PC-3 (cell line): ENCODE measurements at places on chromosomes 7 and 10. TPM values are rescaled to one million over a fixed set of nuclear protein-coding genes. Genes with fewer than 3 reads are reported as not detected.

GRCh38 chr7:44077681-44078091, 4.6 kb downstream of the POLM start:
- DNase-seq, result no peak

- no peak for DNase-seq
Observed at GRCh38 chr7:94169682-94170081, 165.5 kb upstream of the BET1 start.

NPC1L1 gene
- total RNA-seq, result 0.04 TPM in 1 of 2 replicates, not detected in the other

- peak; percentile 73 for DNase-seq
Observed at GRCh38 chr10:24920907-24921881, 31.2 kb downstream of the PRTFDC1 start.

GRCh38 chr10:65335311-65335710, 1590.5 kb upstream of the LRRTM3 start:
- no peak for DNase-seq

GRCh38 chr7:157554393-157555238, 217.8 kb downstream of the DNAJB6 start:
- DNase-seq, result no peak

ADARB2 gene
- not detected in 2 replicates for total RNA-seq

GRCh38 chr10:95309958-95310357, 19.2 kb upstream of the PDLIM1 start:
- no peak for DNase-seq

DNA sequence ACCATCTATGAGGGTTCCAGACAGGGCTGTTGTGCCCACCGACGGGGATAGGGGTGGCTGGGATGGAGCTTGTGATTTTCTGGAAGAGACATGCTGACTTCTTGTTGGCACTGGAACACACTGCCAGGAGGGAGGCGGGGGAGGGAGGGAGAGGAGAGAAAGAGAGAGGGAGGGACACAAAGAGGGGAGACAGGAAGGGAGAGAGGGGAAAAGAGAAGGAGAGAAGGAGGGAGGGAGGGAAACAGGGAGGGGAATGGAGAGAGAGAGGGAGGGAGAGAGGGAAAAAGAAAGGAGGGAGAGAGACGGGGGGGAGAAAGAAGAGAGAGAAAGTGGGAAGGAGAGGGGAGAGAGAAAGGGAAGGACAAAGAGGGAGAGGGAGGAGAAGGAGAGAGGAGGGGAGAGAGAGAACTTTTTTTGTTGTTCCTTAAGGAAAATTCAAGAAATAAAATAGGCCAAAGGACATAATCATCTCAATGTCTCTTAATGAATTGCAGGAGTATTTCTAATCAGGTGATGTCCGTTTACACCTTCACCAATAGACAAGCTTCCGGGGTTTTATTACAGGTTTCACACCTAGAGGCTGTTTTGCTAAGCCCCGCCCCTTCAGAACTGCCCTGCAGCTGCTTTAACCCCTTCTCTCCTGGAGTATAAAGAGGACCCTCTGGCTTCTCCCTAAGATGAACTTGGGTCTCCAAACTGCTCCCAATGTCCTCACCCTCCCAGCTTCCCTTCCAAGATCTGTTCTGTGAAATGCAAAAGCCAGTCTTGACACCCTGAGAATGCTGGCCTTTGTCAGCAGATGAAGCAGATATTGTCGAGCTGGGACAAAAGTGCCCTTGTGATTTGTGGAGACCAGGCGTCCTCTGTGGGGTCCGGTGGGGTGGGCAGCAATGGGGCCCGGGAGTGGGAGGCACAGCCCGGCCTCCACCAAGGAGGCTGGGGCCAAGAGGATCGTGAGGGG, 82.0 kb upstream of the GTF2IRD1 start:
- DNase-seq, result no peak

SPAG6 gene
- 0.04 and 0.12 TPM in 2 replicates for total RNA-seq

DNA sequence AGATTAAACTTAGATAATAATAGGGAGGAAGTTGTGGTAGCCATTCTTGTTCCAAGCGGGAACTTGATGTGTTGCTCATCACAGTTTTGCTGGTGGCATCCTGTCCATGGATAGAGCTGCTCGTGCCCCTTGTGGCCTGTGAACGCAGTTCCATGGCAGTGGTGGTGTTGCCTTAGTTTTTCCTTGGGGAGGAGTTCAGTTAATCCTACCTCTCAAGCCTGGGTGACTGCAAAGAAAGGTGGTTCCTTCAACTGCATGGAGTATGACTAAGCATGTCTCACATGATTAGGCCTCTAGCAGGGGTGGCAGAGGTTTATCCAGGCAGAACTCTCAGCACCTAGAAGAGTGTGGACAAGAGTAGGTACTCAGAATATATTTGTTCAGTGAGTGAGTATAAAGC, 99.7 kb downstream of the MAPK8 start:
- DNase-seq, result peak; percentile 65

ACTL6B gene
- total RNA-seq, result not detected in 2 replicates

GRCh38 chr10:94108200-94108599, 114.5 kb downstream of the PLCE1 start:
- peak; percentile 63 for DNase-seq

- peak; percentile 82 for DNase-seq
Observed at GRCh38 chr7:16411391-16411790, 9.9 kb downstream of the CRPPA start.

- DNase-seq, result peak; percentile 41
Observed at GRCh38 chr10:122374859-122375678, 561 bp downstream of the PLEKHA1 start.

DNA sequence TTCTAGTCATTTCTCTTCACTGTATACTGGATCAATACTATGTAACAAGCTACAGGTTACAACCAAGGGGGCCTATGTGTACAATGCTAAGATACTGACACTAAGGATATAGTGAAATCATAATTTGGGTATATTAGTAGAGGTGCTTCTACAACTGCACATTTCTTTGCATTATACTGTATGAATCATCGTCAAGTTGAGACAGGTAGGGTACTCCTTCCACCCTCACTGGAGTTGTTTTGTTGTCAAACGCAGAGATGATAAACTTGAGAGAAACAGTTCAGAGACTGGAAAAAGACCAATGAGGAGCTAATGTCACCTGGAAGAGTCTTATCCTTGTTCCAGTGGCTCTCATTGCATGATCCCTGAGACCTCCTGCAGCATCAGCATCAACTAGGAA, 208.2 kb upstream of the PRPS1L1 start:
- no peak for DNase-seq

DNA sequence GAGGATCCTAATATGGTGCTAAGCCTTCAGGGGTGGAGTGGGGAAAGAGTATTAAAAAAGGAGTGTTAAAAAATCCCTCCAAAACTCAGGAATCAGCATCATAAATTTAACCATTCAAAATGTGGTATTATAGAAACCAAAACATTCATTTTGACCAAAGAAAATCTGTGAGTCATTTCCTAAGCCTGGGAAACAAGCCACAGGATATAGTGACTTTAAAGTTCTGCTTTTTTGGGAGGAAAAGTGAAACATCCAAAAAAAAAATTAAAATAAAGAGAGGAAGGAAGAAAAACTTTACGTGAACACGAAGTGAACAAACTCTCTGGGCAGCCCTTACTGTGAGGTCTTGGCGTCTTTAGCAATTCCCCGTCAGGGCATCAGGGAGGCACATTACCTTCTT, 74.0 kb upstream of the GSDME start:
- peak; percentile 22 for DNase-seq

DNA sequence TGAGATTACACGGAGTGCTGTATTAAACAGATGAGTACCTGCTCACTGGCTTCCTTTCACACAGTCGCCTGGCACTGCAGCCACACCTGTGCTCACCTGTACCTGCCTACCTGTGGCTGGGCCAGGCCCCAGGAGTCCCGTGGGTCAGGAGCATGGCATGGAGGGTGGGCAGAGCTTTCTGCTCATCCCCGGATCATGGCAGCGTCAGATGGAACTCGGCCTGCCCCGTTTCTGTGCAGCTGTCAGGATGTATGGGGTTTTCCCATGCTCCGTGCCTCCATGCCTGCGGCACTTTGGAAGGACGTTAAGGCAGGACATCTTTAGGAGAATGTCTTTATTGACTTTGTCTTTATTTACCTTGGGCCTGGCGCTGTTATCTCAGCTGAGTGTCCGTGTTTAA, 112.2 kb downstream of the MGMT start:
- DNase-seq, result no peak

DNA sequence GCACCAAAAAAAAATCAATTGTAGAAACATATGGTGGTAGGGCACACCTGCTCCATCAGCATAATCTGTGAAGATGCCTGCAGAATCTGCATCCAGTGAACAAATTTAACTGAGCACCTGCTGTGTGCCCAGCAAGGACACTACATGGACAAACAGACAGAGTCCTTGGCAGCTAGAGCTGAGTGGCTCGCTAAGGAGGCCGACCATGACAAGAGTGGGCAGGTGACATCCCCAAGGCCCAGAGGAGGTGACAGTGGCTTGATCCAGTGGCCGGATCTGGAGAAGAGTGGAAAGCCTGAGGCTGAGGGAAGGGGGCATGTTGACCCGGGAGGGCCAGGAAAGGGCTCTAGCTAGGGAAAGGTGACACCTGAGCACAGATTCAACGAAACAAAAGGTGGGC, 68.1 kb downstream of the MAD1L1 start:
- DNase-seq, result no peak

DNA sequence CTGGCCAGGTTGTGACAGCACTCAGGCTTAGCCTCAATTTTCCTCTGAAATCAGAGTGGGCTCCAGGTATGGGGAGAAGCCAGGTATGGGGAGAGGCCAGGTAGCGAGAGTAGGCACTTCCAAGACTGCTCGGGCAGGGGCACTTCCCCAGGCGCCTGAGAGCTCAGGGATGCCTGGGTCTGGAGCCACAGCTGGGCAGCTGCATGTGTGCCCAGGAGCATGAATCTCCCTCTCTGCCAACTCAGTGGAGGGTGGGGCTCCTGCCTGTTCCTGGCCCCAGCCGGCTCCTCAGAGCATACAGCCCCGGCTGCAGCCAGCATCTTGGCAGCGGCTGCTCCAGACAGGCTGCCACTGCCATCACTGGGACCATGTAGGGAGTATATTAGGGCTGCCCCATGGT, 313.9 kb downstream of the AUTS2 start:
- no peak for DNase-seq

DNA sequence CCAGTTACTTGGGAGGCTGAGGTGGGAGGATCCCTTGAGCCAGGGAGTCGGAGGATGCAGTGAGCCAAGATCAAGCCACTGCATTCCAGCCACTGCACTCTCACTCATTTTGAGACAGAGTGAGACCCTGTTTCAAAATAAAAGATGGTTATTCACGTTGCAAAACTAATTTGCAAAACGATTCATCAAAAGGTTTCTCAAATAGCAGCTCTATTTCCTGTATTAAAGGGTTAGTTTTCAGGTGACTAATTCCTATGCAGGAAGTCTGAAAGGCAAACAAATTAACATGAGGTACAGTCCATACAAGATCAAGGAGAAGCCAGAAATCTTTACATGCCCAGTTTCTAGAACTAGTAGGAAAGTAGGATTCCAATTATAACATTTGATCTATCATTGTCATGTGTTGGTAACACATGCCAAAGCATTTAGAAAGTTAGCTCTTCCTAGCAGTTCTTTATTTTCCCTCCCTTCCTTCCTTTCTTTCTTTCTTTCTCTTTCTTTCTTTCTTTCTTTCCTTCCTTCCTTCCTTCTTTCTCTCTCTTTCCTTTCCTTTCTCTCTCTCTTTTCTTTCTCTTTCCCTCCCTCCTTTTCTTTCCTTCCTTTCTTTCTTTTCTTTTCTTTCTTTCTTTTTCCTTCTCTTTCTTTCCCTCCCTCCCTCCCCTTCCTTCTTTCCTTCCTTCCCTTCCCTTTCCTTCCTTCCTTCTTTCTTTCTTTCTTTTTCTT, 49.3 kb downstream of the DENND2A start:
- DNase-seq, result peak; percentile 69

GRCh38 chr10:51273574-51273973, 199.3 kb downstream of the PRKG1 start:
- DNase-seq, result no peak

GRCh38 chr7:16014031-16014430, 327.5 kb upstream of the MEOX2 start:
- no peak for DNase-seq

JMJD1C gene
- 121 and 139 TPM in 2 replicates for total RNA-seq

GNAT3 gene
- not detected in 2 replicates for total RNA-seq

PLEKHS1 gene
- not detected in 2 replicates for total RNA-seq

GRCh38 chr10:36496758-36497157, 628.6 kb upstream of the ANKRD30A start:
- DNase-seq, result peak; percentile 71

DNA sequence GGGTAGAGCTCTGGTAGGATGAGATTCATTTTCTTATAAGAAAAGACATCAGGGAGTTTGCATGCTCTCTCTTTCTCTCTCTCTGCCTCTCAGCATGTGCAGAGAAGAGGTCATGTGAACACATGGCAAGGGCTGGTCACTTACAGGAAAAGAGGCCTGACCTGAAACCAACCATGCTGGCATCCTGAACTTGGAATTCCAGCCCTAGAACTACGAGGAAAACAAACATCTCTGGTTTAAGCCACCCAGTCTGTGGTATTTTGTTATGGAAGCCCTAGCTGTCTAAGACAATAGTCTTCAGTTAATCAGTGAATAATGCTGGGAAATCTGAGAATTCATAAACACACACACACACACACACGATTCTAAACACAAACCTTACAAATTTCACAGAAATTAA, 1104.2 kb upstream of the LRRN3 start:
- no peak for DNase-seq

TRPV5 gene
- total RNA-seq, result not detected in 2 replicates

WEE2 gene
- total RNA-seq, result not detected in 2 replicates

GRCh38 chr7:155265961-155266360, 31.7 kb upstream of the INSIG1 start:
- DNase-seq, result no peak
